ENCODE measurements at places on chromosomes 4 and X.

DNA sequence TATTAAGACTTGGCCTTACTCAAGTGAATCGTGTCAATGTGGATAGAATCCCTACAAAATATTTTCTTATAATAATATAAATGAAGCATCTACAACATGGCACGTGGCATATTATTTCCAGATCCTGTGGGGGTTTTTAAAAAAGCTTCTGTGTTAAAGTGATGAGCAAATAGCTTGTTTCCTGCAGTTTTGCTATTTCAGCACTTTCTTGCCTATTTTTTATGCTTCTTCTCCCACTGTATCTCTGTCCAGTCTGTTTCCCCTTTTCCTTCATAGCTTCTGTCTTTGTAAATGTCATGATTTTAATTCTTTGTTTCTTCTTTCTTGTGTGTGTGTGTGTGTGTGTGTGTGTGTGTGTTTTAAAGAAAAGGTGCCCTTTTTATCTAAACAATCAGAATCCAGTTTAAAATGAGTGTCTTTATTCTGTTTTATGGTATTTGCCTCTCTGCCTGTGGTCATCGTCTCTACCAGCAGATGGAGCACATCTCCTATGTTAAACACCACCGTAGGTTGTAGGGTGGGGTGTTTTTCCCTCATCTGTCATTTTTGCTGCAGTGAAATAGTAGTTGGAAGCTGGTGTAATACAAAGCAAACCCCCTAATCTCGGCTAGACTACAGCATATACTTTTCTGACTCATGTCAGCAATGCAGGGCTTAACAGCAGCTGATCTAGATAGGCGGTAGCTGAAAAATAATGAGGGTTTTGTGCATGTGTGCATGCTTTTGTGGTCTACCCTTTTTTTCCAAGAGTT is 33.1 kb downstream of the FTHL17 start:
- peak; percentile 35 for DNase-seq

DNA sequence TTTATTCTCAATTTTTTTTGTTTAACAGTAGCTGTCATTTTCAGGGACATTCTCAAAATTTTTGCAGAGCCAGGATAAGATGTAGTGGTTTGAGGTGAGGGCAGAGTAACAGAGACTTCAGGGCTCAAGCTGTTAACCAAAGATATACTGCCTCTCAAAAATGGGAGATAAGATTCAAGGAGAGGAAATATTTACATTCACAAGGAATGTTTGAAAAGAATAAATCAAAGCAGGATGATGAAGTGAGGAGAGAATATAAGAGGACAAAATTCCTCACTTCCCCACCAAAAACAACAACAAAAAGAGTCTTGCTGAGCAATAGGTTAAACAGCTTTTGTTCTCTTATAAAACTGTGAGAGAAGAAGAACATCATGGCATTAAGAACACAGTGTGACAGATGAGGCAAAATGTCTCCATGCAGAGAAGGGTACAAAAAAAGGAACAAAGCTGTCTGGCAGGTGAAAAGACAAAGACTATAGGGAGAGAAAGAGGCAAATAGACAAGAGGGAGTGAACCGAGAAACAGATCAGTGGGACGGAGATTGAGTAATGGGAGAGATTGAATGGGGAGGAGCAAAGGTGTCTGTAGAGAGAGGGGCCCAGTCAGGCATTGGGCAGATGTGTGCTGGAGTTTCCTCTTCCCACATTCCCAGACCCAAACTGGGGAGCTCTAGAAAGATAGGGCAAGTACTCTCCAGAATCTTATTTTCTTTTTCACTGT is 106.1 kb upstream of the TMEM150C start:
- DNase-seq = no peak

DNA sequence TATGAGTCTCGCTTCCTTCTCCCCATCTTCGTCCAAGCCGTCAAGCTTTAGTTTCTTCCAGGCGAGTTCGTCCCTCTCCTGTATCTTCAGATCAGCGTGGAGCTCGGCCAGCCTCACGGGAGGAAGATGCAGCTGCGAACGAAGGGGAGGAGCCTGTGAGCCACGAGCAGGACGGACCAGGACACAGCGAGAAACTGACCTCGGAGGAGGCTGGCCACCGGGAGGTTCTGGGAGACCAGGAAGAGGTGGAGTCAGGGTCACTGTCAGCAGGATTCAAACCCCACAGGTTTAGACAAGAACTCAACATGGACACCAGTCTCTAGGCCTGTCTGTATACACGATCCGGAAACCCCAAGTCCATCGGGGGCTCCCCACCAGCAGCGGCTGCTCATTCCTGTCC is 7.3 kb downstream of the LRPAP1 start:
- DNase-seq = no peak

DNA sequence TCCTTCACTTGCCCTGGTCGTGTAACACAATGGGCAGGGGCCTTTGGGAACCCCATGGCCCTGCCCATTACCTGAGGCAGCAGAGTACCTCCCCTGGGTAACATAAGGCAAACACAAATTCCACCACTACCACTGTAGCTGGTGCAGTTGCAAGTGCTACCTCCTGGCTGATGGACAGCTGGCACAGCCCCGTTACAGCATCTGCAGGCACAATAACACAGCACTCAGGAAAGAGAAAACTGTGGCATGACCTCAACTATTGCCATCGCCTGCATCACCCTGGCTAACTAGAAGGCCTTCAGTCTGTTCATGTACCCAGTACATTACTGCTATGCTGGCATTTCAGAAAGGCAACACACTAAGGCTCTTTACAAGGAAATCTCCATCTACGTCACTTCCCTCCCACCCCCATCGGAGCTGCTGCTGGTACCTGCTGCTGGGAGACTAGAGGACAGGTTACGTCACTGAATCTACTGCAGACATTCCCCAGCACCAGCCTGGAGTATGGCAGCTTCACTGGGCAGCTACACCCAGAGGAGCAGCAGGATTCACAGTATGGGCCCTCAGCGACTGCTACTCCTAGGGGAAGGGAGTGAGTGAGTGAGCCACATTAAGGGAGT is 39.4 kb downstream of the ARFIP1 start:
- DNase-seq = no peak

GRCh38 chr4:29853833-29854232 is 866.3 kb upstream of the PCDH7 start:
- DNase-seq = no peak
